ENCODE measurements at places on chromosomes 2 and 18. TPM values are rescaled to one million over a fixed set of nuclear protein-coding genes. Genes with fewer than 3 reads are reported as not detected.

DNA sequence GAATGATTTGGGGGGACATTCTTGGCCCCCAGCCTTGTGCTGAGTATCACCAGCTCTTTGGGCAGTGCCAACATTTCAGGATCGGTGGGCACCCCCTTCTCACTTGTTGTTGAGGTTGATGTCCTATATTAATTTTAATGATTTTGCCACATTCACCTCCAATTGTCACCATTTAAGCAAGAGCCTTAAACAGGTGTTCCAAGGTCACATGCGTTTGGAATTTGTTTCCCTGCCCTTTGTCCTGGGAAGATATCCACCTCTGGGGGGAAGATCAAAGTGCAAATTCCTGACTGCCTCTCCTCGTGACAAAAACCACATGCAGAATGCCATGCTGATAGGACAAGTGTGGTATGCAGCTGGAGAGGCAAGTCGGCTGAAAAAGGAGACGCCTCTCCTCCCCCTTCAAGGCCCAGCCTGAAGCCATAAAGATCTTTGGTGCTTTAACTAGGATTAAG, 72.5 kb upstream of the ID2 start:
- H3K27me3 ChIP-seq = no peaks in the 10 kb centered on the region
- no peaks in the 10 kb centered on the region for H3K4me1 ChIP-seq
- no peaks in the 10 kb centered on the region for H3K36me3 ChIP-seq
- DNase-seq = peak; percentile 32
- no peak overlapping the region for H3K4me3 ChIP-seq
- no peak overlapping the region for H3K27ac ChIP-seq

BUB1 gene
- 184 TPM for total RNA-seq

- no peak overlapping the region for H3K4me3 ChIP-seq
- no peaks in the 10 kb centered on the region for H3K27me3 ChIP-seq
- H3K36me3 ChIP-seq = no peaks in the 10 kb centered on the region
These were observed 36.4 kb downstream of the WDSUB1 start for GRCh38 chr2:159249990-159250715.

DNA sequence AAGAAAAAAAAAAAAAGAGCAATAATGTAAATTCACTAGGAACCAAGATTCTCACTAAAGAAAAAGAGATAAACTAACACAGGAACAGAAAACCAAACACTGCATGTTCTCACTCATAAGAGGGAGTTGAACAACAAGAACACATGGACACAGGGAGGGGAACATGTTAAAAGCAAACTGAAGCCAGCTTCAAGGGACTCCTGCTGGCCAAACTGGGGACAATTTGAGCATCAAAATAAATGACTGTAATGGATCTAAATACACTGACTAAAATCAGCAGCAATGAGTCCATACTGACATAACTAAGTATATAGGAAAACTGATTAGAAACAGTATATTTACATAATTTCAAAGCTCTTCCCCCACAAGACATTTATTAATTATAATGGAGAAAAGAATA, 73.0 kb downstream of the FARSB start:
- no peak overlapping the region for H3K4me3 ChIP-seq
- no peaks in the 10 kb centered on the region for H3K27me3 ChIP-seq
- peaks cover 8% of the 10 kb centered on the region for H3K36me3 ChIP-seq
- DNase-seq = peak; percentile 19
- H3K27ac ChIP-seq = no peak overlapping the region

DNA sequence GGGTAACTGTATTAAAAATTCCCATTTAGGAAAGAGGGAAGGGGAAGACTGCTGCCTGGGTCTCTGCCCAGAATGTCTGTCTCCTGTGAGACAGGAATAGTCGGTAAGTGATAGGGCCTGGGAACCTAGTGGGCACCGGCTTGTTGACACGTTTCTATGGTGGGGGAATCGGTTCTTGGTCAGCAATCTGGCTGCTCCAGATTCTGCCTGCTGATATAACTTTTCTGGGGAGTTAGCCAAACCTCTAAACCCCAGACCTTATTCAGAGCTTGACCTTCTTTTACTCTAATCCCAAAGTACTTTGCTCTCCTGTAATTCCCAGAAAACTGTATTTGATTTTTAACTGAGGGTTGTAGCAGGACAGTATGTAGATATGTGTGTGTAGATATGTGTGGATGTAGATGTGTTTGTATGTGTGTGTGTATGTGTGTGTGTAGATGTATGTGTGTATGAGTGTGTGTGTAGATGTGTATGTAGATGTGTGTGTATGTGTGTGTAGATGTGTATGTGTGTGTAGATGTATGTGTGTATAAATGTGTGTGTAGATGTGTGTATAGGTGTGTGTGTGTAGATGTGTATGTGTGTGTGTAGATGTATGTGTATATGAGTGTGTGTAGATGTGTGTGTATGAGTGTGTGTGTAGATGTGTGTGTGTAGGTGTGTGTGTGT, 61.8 kb upstream of the TXNDC2 start:
- H3K27ac ChIP-seq = no peak overlapping the region
- no peaks in the 10 kb centered on the region for H3K27me3 ChIP-seq
- no peak for DNase-seq
- H3K4me3 ChIP-seq = no peak overlapping the region

GRCh38 chr2:149766339-149766738, 178.8 kb upstream of the MMADHC start:
- no peaks in the 10 kb centered on the region for H3K36me3 ChIP-seq
- no peak overlapping the region for H3K27ac ChIP-seq
- DNase-seq = no peak
- no peak overlapping the region for H3K4me3 ChIP-seq

EHD3 gene
- total RNA-seq = 11.9 TPM

- H3K27ac ChIP-seq = no peak overlapping the region
- no peaks in the 10 kb centered on the region for H3K36me3 ChIP-seq
- DNase-seq = no peak
- no peaks in the 10 kb centered on the region for H3K4me1 ChIP-seq
- no peak overlapping the region for H3K4me3 ChIP-seq
These were observed 189.7 kb downstream of the TWIST2 start for GRCh38 chr2:239037559-239037910.

DNA sequence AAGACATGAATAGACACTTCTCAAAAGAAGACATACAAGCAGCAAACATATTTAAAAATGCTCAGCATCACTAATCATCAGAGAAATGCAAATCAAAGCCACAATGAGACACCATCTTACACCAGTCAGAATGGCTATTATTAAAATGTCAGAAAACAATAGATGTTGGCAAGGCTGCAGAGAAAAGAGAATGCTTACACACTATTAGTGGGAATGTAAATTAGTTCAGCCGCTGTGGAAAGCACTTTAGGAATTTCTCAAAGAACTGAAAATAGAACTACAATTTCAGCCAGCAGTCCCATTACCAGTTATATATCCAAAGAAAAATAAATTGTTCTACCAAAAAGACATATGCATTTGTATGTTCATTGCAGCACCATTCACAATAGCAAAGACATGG, 61.7 kb downstream of the STRADB start:
- H3K27ac ChIP-seq = no peak overlapping the region
- no peak overlapping the region for H3K4me3 ChIP-seq
- H3K36me3 ChIP-seq = no peaks in the 10 kb centered on the region
- H3K27me3 ChIP-seq = no peaks in the 10 kb centered on the region
- no peaks in the 10 kb centered on the region for H3K4me1 ChIP-seq

GRCh38 chr2:189037518-189037917, 63.3 kb downstream of the COL3A1 start:
- H3K4me1 ChIP-seq = no peaks in the 10 kb centered on the region
- DNase-seq = no peak
- H3K4me3 ChIP-seq = no peak overlapping the region
- no peaks in the 10 kb centered on the region for H3K36me3 ChIP-seq
- no peaks in the 10 kb centered on the region for H3K27me3 ChIP-seq
- no peak overlapping the region for H3K27ac ChIP-seq
